ENCODE measurements at places on chromosomes 2 and 18.
A peak's percentile ranks its signal among the peaks of the same experiment; 100 is the strongest.

GRCh38 chr2:164186591-164186990 lies 434.7 kb downstream of the GRB14 start:
- no peak for DNase-seq

GRCh38 chr2:198731842-198732399 lies 725.8 kb downstream of the SATB2 start:
- no peak for DNase-seq

DNA sequence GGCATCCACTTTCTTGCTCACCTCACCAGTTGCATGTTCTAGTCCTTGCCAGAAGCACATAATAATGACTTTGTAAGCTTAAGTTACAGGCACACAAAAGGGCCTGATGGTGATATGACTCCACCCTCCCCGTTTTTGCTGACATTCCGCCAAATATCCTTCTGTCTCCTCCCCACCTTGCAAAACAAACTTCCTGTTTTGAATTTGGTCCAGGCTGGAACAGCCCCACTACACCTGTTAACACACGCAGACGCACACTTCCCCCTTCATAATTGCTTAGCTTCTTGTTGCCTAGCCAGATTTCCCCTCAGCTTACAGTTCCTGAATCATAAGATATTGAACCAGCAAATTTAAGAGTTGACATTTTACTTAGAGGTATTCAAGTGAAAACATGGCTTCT lies at the start of gene MGAT5:
MGAT5 (plus strand) TSS at position 269 of the 400 bp plus-strand sequence. CDS start 332 bp downstream, outside the sequence.
- no peak for DNase-seq

DNA sequence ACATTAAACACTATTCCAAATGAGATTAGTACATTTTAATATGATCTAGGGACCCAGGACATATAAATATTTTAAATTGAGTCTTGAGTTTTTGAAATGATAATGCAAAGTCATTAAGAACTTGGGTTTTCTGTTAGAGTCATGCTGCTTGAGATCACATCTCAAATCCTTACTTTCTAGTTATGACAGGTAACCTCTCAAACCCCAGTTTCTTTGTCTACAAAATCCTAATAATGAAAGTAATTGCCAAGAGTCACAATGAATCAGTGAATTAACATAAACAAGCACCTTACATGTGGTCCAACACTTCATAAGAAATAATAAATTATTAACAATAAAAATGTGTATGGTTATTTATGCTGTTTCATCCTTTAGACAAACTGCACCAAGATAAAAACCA lies 607.6 kb downstream of the LRP1B start:
- no peak for DNase-seq

DNA sequence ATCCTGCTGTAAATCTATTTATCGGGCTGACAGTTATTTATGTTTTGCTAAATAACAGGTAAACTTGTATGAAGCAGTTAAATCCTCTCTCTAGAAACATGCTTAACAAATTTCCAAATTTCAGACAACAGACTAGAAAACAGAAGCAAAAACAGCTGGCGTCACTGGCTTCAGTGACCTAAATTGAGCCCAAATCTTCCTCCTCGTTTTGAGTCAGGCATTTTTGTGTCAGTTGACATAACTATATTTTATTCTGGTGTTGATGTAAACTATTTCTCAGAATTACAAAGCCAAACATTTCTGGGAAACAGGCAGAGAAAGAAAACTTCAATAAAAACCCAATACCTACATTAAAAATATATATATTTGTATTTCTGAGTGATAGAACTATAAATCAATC lies 21.7 kb downstream of the RBMS1 start:
- DNase-seq = no peak

- DNase-seq = no peak
Measured at GRCh38 chr2:65565681-65566080, 133.3 kb upstream of the SPRED2 start.

- DNase-seq = no peak
Measured at GRCh38 chr2:180000434-180000833, 6.7 kb downstream of the CWC22 start.

DNA sequence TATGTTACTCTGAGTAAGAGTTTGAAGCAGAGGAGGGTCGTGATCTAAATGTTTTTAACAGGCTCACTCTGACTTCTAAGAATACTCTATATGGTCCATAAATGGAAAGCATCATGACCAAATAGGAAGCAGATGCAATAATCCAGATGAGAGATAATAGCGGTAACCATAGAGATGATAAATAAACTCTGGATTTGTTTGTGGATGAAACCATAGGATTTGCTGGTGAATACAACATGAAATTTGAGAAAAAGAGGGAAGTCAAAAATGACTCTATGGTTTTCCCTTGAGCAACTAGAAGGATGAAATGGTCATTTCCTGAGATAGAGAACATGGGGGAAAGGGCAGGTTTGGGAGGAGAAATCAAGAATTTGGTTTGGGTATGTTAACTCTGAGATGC lies 3.9 kb downstream of the HEATR5B start:
- DNase-seq = no peak

DNA sequence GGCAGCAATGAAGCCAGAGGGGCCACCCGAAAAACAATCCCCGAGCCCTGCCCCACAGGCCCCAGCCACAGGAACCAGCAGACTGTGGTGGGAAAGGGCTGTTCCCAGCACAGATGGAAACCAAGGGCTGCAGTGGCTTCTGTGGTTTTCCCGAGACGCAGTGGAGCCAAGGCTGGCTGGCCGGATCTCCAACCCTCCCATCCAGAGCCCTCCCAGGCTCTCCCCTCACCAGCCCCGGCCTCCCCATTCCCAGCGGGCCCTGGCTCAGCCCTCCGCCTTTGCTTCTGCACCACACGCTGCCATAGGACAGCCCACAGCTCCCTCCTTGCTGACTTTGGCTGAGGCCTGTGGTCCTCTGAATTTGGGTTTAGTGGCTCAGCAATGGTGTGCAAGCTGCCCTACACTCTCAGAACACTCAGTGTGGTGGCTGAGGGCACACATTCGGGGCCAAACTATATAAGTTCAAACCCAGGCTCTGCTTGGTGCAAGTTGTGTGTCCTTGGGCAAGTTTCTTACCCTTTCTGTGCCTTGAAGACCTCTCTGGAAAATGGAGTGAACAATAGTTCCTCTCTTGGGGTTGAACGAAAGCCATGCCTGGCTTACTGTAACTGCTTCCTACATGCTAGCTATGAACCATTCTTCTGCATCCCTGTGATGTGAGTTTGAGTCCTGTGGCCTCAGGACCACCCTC lies 200.1 kb downstream of the SMAD7 start:
- no peak for DNase-seq

- no peak for DNase-seq
Measured at GRCh38 chr2:118697781-118698180, 149.7 kb downstream of the EN1 start.

DNA sequence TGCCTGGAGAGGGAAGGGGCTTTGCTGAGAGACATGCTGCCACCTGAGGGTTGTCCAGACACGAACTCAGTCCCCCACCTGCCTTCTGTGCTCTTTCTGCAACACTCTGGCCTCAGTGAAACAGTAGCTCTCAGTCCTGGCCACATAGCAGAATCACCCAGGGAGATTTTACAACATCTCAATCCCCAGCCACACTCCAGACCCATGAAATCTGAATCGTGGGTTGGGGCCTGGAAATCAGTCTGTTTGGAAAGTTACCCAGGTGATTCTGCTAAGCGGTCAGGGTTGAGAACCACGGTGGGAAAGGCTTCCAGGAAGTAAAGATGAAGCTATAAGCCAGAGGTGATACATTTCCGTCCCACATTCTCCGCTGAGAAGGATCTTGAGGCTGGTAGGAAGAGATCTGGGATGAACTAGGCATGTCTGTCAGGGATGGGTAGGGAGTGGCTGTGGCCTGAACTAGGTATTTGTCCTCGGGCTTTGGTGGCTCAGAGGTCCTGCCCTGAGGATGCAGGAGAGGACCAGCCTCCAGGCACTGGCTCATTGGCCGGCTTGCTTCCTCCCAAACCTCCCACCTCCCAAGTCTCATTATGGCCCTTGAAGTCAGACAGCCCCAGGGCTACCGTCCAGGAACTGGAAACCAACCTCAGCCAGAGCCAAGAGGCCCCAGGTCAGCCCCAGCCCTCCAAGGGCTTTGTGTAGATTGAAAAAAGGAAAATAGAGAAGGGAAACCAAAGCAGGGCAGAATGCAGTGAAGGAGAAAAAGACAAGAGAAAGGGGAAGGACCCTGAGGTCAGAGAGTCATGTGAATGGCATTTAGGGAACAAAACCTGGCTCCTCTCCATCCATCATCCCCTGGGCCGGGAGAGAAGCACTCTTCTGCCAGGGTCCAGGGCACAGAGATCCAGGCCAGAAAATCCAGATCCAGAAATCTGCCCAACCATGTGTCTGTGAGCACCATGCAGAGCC lies 119.6 kb downstream of the ZFP36L2 start:
- DNase-seq = no peak

GRCh38 chr2:86069091-86069685 lies 36.5 kb downstream of the POLR1A start:
- DNase-seq = no peak

- DNase-seq = no peak
Measured at GRCh38 chr2:114006460-114006859, 116.6 kb downstream of the ACTR3 start.

- no peak for DNase-seq
Measured at GRCh38 chr2:241154915-241155314, 4.6 kb downstream of the PPP1R7 start.

- no peak for DNase-seq
Measured at GRCh38 chr18:57089702-57090101, 57.2 kb upstream of the BOD1L2 start.

DNA sequence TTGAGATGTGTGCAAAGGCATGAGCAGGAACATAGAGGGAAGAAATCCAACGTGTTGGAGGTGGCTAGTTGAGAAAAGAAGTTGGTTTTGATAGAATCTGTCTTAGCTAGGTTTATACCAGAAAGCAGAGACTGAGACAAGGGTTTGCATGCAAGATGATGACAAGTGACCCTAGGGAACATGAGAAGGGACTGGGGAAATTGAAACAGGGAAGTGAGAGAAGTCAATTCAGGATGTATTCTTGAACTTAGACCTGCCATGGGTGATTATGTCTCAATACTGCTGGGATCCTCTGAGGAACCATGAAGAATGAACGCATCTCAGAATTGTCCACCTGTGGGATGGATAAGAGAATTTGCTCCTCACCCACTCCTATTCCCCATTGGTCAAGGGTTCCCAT lies 20.5 kb downstream of the IL36A start:
- no peak for DNase-seq

- DNase-seq = peak; percentile 10
Measured at GRCh38 chr2:147297820-147298219, 547.0 kb upstream of the ACVR2A start.

- DNase-seq = no peak
Measured at GRCh38 chr2:2191110-2191707, 139.9 kb downstream of the MYT1L start.

DNA sequence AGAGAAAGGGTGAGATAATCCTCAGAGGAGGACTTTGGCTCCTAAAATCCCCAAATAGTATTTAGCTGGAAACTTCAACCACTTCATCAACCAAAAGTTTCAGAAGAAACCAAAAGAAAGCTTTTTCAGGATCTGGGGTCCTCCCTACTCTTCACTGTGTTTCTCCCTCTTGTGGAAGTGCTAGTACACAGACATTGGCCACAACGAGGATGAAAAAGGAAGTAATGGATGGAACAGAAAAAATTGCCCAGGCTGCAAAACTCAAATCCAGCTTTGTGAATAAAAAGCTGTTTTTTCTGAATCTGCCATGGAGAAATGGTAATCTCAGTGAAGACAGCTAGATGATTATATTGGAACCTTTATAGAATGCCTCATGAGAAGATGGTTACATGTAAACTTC lies 4.0 kb downstream of the PID1 start:
- no peak for DNase-seq

Measured in stimulated activated CD8-positive, alpha-beta memory T cell treated with anti-CD3 and anti-CD28 coated beads, Interleukin-15, amount 100 ng/mL, for 4 hours (primary cell).